Esophagus squamous epithelium (tissue), 5 donors: ENCODE measurements at places on chromosomes 7 and 10.

DNA sequence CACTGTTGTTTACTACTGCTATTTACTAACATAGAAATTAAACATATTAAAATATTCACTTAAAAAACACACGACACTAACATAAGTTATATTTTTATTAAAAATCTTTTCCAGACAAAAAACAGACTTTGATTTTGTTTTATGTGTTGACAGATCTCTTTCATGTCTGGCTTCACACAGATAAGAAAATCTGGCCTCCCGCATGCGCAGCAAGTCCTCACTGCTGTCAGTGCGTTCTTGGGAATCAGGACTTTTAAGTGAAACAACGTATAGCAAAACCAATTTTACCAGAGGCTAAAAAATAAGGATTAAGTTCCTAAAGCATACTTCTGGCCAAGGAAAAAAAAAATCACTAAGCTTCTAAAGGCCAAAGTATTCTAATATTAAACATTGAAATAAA, 1.2 kb upstream of the IDI1 start:
- DNase-seq, result no peak

DNA sequence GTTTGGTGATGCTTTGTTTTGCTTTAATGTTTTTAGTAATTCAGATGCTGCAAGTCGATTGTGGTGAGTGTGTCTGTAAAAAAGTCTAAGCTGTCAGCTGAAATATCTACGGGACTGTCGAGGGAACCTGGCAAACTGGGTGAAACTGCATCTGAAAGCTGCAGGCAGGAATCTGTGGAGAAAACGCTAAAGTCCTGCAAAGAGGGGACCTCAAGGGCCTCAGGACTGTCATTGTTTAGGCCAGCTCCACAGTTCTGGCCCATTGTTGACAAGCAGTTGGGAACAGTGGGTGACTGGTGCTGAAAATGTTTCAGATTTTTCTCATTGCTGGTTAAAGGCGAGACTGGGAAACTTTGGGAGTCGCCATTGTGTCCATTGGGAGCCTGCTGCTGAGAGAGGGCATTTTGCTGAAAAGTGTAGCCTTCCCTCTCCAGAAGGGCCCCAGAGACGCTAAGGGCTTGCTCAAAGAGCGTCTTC, 1.8 kb downstream of the HOXA2 start:
- no peak for DNase-seq

DNA sequence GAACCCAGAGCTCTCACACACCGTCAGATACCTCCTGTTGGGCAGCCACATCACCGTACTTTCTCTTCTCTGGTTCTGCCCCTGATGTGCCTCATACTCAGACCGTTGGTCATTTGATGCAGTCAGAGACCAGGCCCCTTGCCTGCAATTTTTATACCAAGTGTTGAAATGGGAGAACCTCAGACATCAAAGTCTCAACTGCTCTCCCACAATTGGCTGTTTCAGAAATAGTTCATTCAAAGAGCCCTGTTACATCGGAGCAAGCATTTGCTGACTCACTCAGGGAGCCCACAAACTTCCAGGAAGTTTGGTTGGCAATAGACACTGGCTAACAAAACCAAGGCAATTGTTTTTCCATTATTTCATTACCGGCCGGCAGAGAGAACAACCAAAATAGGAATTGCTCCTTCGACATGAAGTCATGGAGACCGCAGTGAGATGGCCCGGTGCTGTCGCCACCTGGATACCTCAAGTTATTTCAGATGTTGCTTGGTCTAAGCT, 33.5 kb upstream of the ADAM12 start:
- no peak for DNase-seq

DNA sequence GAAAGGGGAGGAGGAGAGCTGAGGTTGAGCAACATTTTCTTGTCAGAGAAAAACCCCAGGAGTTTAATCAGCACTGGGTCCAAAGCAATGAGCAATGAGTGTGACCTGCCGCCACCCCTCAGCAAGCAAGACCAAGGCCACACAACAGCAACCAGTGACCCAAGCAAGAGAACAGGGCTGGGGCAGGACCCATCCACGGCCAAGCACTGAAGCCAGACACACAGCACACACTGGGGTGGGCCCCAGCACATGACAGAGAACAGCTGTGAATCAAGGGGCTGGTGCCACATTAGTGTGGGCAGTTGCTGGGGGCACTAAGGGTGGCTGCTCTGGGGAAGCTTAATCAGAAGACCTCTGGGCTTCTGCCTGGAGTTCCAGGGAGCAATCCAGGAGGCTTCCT, 16.2 kb downstream of the TMEM72 start:
- DNase-seq, result no peak

GRCh38 chr7:139232904-139233303, 1.9 kb downstream of the UBN2 start:
- no peak for DNase-seq

- no peak for DNase-seq
Observed at GRCh38 chr7:150942591-150943452, 35.3 kb downstream of the KCNH2 start.

GRCh38 chr7:151408839-151409666, 785 bp downstream of the WDR86 start:
- DNase-seq, result no peak

DNA sequence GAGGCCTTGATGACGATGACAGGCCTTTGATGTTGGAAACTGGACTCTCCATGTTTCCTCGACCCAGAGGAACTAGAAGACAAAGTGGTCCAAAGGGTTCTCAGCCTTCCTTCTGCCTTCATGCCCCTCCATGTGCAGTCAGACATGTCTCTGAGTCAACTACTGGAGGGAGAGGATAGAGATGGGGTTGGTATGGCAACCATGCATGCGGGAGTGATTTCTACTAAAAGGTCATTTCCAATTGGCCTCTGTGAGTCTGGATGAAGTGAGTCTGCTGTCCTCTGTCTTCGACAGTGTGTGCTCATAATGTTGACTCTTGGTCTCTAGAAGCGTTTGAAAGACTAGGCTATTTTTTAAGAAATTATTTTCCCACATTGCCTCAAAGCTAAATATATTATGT, 29.2 kb downstream of the STK17A start:
- DNase-seq, result no peak

- no peak for DNase-seq
Observed at GRCh38 chr10:103983367-103983911, 16.5 kb downstream of the SLK start.

DNA sequence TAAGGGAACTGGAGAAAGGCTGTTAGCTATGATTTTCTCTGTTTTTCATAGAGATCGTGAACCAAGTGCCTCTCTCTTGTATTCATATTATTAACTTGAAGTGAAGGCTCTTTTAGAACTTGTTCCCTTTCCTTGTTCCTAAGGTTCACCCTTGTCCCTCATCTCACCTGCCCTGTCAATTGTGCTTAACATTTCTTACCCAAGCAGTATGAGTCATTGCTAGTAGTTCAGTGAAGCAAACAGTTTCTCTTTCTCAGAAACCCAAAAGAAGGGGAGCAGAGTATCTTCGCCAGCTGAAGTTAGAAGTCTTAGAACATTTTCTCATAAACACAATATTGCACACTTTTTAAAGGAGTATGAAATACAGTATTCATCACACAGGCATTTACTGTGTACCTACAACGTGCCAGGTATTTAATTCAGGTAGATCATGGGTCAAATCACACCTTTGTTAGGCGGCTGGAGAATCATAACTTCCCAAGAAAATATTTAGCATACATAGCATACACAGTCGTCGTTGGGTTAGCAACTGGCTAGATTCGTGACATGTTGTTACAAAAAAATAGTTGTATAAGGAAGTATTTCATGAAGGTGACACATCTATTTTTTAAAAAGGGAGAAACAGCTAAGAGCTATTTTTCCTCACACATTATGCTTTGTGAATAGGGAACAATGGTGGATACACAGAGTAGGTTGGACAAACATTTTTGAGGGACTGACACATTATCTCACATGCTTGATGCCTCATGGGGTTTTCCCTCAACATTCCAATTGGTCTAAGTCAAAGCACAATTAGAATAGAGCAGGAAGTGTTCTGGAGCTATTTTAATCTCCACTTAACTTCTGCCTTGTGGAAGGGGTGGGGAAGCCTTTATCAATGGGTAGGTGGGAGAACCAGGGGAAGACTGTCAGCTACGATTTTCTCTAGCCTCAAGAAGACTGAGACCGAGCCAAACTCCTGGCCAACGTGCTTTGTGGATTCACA, 13.2 kb downstream of the HDAC9 start:
- no peak for DNase-seq

DNA sequence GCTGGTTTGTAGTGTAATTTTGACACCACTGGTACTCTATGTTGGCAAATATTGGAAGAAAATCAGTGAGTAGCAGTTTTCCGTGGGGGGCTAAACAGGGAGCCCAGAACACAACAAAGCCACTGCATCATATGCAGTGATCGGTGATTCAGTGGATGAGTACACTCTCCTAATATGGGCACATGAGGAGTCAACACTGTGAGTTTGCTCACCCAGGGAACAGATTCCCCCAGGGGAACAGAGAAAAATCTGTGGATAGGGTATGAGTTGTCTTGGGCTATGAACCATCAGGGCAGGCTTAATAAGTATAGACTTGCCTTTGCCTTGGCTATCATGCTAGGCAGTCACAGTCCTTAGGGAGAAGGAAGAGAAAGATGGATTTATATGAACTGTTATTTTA, 227.7 kb upstream of the SEMA3E start:
- DNase-seq, result no peak

GRCh38 chr7:109996927-109997326, 1094.0 kb upstream of the LRRN3 start:
- no peak for DNase-seq

GRCh38 chr7:7581531-7582179, 15.0 kb downstream of the MIOS start:
- DNase-seq, result no peak

DNA sequence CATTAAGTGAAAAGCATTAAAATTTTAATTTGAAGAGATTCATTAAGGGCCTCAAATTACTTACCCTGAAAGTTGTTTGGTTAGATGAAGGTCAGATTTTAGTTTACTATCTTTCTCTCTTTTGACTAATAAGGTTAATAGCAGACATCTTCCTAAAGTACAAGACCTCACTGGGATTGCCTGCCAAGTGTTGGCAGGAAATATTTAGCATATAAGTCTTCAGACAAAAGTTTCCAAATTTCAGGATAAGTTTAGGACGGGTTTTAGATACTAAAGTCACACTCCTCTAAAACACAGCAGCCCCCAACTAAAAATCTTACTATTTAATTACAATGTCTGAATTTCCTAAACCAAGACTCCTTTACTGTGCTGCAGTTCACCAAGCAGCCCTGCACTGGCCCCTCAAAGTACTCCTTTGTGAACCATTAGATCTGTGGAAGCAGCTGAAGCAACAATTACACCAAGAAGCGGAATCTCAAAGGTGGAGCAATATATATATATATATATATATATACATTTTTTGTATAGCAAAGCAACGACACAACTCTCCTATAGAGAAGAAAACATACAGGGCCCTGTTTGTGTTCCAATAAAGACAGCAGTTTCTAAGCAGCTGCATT, 91.2 kb upstream of the KCNIP2 start:
- no peak for DNase-seq

DNA sequence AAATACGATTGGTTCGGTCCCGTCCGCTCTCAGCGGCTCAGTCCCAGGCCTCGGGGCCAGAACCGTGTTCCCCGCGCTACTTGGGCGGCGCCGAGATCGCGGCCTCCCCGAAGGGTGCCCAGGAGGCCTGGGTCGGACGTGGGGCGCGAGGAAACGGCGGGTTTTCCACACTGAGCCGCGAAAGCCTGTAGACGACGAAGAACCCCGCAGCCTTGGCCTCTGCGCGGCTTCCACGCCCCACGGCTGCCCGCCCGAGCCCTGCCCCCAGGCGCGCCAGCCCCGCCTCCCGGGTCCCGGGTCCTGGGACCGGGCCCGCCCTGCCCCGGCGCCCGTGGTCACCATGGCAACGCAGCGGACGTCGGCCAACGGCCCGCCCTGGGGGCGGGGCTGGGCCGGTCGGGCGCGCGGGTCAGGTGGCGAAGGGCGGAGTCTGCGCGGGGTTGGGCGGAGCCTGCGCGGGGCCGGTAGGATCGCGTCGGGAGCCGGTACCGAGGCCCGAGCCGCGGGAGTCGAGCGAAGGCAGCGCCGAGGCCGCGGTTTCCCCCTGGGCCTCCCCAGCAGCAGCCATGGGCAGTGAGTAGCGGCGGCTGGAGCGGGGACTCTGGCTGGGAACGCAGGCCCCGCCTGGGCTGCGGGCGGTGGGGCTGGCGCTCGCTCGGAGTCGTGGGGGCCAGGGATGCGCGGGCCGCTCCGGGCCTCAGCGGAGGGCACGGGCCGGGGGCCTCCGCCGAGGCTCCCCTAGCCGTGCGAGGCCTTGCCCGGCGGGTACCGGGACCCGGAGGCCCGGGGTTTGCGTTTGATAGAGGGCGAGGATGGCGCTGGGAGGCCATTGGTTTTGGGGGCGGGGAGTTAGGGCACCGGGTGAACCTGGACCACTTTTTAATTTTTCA, at the start of gene SEC61A2:
Gene SEC61A2, plus strand, starts transcription at position 456 of the 890 bp plus-strand sequence. Its CDS starts 111 bp downstream, at position 567.
- peak; percentile 61 for DNase-seq

DNA sequence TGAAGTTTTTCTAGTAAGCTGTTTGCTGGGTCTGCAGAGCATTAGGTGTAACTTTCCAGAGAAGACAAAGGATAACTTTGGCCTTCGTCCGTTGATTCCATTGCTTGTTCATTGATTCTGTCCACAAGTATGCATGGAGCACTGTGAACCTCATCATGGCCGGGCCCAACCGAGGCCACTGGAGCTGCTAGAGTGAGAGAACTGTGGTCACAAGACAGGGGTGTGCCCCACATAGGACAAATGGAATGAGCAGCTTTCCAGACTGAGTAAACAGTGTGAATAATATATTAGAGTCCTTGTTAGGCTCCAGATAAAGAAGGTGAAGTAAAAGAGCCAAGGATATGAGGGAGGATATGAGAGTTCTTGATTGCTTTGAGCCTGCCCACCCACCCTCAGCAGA, 24.9 kb downstream of the MBL2 start:
- DNase-seq, result no peak

DNA sequence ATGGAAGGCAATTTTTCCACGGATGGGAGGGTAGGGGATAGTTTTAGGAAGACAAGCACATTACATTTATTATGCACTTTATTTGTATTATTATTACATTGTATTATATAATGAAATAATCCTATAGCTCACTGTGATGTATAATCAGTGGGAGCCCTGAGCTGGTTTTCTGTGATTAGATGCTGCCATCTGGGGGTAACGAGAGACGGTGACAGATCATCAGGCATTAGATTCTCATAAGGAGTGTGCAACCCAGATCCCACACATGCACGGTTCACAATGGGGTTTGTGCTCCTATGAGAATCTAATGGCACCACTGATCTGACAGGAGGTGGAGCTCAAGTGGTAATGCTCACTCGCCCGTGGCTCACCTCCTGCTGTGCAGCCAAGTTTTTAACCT, 103.9 kb upstream of the STK17A start:
- DNase-seq, result no peak

DNA sequence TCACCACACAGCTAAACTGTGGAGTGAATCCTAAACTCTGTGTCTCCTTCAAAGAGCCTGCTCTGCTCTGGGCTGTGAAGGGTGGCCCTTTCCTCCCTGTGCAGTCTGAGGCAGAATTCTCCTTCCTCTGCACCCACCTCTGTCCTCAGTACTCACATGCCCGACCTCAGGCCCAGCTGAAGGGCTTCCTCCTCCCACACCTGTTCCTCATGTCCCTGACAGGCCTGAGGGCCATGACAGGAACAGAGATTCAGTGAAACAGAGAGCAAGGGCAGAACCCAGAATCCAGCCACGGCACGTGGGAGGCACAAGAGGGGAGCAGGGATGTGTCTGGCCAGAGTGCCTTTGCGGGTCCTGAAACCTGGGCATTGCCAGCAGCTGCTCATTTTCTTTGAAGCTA, 13.9 kb downstream of the CREB3L2 start:
- DNase-seq, result no peak

- DNase-seq, result no peak
Observed at GRCh38 chr10:31977440-31978155, 49.0 kb upstream of the ARHGAP12 start.

- no peak for DNase-seq
Observed at GRCh38 chr7:70935311-70935710, 196.6 kb upstream of the GALNT17 start.
